ENCODE measurements at places on chromosomes 7 and 10.

DNA sequence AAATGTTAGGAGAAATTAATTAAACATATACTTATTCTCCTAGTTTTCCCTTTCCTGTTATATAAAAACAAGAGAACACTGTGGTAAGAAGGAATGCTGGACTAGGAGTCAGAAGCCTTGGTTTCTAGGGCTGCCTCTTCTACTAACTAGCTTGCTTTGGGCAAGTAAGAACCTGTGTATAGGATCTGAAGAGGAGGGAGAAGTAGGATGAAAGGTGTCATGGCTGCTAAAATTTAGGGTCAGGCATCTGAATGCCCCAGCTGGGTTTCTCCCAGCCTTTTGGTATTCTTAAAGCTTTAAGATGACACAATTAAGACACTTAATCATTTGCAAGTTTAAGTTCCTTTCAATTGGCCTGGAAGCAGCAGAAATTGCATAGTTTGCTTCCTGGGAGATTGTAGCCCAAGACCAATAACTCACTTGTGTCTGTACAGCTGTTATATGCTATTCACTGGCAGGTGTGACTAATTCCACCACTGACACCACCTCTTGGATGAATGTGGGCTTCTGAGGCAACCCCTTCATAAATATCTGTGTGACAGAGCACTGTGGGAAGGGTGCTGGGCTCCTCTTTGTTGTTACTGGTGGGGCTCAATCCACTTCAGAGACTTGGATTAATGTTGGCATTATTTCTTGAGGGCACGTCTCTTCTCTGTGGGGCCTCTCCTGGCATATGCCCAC lies 137.2 kb downstream of the LRMDA start:
- DNase-seq, result no peak

- DNase-seq, result no peak
Measured at GRCh38 chr7:78529392-78529791, 730.8 kb downstream of the PHTF2 start.

- DNase-seq, result no peak
Measured at GRCh38 chr10:79202188-79203013, 133.6 kb downstream of the ZMIZ1 start.

GRCh38 chr7:117505238-117505637 lies 25.4 kb downstream of the CFTR start:
- DNase-seq, result no peak

DNA sequence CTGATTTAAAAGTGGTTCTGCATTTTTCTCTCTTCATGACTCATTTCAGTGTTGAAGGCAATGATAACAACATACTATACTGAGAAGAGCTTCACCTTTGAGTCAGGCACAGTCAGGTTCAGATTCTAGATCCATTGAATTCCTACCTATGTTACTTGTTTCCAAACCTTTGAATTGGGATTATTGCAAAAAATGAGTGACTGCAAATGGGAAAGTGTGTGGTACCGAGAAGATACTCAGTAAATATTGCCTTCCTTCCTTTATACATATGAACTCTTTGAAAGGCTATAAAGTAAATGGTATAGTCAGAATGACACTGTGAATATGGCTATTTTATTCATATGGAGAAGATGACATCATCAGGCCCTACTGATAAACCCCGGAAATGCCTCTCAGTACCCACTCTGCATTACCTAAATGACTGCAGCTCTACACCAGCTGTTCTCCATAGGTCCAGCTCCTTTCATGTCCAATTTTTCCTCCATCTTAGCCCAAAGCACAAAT lies 66.7 kb upstream of the FGL2 start:
- DNase-seq, result no peak

GRCh38 chr10:4677296-4678021 lies 148.5 kb upstream of the AKR1E2 start:
- DNase-seq, result peak; percentile 90
